ENCODE measurements at places on chromosomes 1 and 21.

DNA sequence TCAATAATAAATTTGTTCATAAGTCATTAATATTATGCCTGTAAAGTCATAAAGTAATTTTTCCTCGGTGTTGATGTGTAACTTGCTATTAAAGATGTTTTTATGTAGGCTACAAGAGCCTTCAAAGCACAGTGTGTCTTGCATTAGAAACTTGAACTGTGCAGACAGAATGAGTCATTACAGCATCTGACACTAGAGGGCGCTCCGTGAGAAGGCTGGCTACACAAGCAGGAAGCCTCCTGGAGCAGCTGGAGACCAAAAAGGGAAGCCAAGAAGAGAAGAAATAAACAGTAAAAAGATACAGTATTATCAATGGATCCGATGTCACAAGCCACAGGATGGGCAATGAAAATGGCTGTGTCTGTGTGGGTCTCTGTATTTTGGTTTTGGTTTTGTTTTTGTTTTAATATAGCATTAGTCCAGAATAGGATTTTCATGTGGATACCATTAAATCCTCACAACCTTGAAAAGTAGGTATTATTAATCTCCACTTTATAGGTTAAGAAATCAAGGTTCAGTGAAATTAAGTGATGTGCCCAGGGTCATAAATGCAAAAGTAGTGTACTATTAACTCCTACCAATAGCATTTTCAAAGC lies 16.1 kb upstream of the LRRC8D start:
- DNase-seq = peak; percentile 94

GRCh38 chr1:6358757-6359201 lies 34.8 kb downstream of the ACOT7 start:
- DNase-seq = peak; percentile 72

DNA sequence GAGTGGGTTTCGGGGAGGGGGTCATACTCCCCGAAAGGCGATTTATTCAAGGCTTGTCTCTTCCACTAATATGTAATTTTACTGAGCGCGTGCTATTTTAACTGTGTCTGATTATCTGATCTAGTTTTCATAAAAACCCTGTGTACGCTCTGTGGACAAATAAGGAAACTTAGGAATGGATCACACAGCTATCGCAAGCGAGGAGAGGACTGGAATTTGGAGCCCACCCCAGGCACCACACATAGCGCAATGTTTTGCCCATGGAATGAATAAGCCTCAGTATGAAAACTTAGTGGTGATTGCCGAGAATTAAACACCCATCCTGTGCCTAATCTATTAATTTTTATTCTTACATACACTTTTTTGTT lies 9.8 kb upstream of the RAB42 start:
- peak; percentile 54 for DNase-seq

DNA sequence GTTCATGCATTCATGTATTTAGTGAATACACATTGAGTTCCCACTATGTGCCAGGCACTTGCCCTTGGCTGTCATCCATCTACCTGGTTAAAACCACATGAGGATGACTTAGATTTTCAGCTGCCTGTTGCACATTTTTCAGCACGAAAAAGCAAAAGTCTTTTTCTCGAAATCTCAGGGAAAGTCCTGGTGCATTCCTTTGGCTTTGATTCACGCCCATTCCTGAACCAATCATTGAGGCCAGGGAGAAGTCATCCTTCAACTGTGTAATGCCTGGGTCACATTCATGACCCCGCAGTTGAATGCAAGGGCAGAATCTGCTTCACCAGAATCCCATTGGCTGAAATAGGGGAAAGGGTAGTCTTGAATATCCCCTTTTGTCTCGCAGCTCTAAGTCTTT lies 84.4 kb downstream of the RNF220 start:
- DNase-seq = peak; percentile 84

DNA sequence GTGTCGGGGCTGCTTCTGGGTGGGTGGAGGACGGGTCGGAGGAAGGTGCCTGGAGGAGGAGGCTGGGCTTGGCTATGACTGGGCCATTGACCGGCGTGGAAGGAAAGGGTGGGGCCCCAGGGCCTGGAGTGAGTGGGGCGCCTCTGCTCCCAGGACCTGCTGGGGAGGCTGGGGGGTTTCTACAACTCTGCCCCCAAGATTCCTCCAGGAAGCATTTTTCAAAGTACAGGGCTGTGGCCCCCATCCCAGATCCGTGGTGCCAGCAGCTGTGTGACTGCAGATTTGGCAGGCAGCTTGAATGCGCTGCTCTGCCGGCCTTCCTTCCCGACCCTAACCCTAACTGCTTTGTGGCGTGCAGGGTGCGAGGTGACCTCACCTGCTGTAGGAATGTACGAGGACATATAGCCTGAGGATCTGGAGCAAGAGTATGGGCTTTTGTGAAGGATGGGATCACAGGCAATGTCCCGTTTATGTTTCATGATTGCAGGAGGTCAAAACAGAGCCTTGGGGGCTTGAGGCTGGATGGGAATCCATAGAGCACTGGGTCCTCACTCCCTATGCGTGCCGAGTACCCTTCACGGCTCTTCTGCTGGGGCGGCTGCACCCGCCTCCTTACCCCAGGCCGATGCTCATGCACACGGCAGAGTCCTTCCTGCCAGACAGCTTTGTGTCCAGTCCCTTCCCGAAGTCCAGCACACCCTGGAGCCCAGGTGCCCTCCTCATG lies 24.7 kb downstream of the TRPM2 start:
- DNase-seq = no peak

- DNase-seq = no peak
Measured at GRCh38 chr1:159835356-159835755, 8.7 kb downstream of the SLAMF8 start.

- DNase-seq = no peak
Measured at GRCh38 chr1:155313261-155313660, 4.6 kb downstream of the FDPS start.

DNA sequence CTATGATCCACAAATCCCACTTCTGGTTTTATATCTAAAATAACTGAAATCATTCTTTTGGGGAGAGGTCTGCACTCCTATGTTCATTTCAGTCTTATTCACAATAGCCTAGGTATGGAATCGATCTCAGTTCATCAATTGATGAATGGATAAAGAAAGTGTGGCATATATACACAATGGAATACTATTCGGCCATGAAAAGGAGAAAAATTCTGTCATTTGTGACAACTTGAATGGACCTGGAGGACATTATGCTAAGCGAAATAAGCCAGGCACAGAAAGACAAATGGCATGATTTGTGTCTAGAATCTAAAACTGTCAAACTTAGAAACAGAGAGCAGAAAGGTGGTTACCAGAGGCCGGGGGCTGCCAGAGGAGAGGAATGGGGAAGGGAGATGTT lies 5.4 kb upstream of the KRTAP10-8 start:
- DNase-seq = no peak

DNA sequence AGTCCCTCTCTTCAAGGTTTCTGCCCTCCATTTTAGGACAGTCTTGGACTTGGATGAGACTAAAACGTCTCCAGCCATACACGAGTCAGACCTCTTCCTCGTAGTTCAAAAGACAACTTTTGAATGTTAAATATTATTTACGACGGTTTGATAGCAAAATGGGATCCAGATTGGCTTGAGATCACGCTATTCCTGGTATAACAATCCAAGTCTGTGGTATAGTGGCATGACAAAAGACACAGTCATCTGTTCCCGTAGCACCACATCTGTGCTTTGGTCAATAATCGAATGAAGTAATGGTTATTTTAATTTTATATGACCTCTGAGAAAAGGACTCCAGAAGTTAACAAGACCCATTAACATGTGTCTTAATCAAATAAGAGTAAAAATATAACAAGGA lies 7.0 kb downstream of the PCP4 start:
- DNase-seq = no peak

DNA sequence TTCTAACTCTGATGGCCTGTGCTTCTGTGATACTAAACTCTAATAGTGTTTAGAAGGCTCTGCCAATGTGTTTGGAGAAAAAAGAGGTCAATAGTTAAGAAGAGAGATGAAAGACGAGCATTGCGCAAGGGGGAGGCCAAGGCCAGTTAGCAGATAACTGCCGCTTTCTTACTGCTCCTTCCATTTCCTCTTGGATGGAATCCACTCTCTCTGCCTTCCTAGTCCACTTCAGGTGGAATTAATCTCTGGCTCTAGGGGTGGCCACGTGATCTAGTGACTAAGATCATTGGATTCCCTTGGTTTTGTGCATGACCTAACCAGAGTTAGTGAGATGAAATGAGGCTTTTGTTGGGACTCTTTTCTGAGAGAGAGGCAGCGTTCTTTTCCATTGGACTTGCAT lies 148.3 kb downstream of the ACTL8 start:
- no peak for DNase-seq

DNA sequence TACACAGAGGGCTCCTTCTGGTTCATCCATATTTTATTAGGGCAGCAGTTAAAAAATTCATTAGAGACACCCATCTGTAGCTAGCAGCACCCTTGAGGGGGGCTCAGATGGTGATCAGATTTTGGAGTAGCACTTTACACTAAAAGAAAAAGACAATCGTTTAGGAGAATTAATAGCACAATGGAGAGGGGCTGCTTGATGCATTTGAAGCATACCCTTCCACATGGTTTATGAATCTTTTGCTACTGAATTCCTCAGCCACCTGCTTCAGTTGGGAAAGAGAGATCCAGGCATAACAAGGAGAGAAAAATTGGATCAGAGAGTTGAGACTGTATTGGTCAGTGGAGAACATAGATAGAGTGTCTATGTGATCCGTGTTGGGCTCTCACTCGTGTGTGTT lies 54.4 kb downstream of the DISC1 start:
- no peak for DNase-seq
